SIG-M5 (cell line): ENCODE measurements at places on chromosomes 3 and 15.

GRCh38 chr3:126349071-126349470, 8.1 kb downstream of the KLF15 start:
- DNase-seq, result no peak

GRCh38 chr15:84653584-84653909, 536 bp downstream of the WDR73 start:
- DNase-seq, result no peak

GRCh38 chr3:15283702-15284101, 48.7 kb downstream of the SH3BP5 start:
- no peak for DNase-seq

DNA sequence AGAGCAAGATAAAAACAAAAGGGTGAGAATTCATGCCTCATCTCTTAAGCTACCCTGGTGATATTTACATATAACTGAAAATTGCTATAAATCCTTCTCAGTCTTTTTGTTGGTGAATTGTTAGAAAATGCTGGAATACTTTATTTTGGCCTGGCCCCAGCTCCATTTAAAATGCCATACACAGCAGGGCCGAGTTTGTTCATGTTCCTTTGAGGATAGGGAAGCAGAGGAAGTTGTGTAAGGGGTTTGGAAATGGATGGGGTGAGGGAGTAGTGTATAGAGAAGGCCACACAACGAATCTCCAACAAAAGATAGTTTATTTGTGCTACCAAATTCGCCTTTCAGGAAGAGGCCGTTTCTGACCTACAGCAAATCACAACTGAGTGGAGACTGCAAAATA, 78.6 kb upstream of the ADAMTS9 start:
- DNase-seq, result no peak

- no peak for DNase-seq
Measured at GRCh38 chr3:137325170-137325569, 367.4 kb downstream of the IL20RB start.

- no peak for DNase-seq
Measured at GRCh38 chr15:85727068-85727467, 67.7 kb downstream of the KLHL25 start.

- no peak for DNase-seq
Measured at GRCh38 chr3:18825665-18826064, 322.6 kb upstream of the KCNH8 start.

- DNase-seq, result no peak
Measured at GRCh38 chr3:94568041-94568440, 505.2 kb downstream of the NSUN3 start.

- DNase-seq, result no peak
Measured at GRCh38 chr3:49257187-49257586, 19.8 kb downstream of the C3orf62 start.

GRCh38 chr3:177145954-177146353, 51.3 kb downstream of the TBL1XR1 start:
- no peak for DNase-seq

DNA sequence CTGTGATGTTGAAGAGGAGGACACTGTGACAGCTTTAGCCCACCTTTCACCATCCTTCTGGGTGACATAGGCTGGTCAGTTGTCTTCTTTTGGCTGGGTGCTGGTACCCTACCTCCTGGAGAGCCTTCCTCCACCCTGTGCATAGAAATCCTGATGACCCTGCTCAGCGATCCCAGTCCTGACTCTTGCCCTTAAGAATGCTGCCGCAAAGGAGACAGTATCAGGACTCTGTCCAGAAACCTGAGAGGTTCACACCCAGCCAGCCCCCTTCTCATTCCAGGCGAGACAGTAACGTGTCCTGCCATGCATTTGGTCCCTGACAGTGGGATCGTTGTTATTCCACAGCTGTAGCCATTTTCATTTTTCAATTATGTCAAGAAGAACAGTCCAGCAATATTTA, 312.8 kb upstream of the CHRM5 start:
- no peak for DNase-seq

DNA sequence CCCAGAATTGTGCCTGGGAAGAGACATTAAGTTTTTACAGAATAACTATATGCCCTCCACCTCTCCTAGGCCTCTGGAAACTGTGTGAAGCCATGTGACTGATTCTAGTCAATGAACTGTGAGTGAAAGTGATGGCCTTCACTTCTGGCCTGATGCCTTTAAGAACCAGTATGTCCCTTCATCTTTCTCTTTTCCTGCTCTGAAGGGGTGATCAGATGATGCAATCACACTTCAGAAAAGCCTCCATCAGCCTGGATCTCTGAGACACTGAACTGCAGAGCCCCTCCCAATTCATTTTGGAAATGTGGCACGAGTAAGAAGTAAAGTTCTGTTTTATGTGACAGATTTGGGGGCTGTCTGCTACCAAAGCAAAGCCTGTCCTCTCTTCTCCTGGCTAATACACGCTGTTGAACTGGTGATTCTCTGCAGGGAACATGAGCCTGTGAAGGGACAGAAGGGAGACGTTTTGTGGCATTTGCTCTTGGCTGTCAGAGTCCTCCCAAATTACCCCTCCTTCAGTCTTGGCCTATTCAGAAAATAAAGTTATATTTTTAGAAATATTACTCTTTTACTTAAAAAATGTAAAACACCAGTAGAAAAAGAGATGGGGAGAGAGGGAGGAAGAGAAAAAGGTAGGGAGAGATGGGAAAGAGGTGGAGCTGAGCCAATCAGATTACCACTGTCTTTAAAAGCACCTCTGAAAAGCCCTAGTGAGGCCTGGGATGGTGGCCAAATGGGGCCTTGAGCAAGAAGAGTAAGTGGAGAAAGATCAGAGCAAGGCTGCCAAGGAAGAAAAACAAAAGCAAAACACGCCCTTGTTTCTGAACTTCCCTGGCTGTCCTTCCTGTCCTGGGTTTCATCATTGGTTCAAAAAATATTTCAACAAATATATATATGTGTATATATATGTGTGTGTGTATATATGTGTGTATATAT, 40.9 kb upstream of the RYK start:
- no peak for DNase-seq

DNA sequence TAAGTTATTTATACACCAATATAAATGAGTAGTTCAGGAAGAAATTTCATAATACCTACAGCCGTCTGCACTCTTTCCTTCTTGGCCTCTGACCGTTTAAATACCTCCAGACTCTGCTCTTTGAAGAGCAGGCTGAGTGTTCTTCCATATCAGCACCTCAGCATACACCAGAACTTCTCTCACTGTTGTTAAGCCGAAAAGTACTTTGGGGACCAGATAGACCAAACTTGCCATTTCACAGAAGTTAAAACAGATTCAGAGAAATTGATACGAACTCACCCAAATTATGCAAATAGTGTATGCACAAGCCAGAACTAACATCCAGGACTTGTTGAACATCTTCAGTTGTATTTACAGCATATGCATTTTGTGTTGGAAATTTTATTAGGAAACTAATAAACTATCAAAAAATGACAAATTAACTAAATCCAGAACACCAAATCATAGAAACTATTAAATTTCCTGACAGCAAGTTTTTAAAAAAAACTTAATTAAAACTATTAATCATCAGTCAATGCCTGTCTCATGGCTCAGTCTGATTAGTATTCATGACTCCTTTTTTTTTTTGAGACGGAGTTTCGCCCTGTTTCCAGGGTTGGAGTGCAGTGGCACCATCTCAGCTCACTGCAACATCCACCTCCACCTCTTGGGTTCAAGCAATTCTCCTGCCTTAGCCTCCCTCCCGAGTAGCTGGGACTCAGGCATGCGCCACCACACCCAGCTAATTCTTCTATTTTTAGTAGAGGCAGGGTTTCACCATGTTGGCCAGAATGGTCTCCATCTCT, 24.1 kb downstream of the CGGBP1 start:
- DNase-seq, result no peak

GRCh38 chr15:41794081-41794480, 19.8 kb downstream of the MAPKBP1 start:
- DNase-seq, result no peak
